EL (cell line): ENCODE measurements at places on chromosomes 3 and 15.

GRCh38 chr3:195072916-195073564 lies 197.9 kb downstream of the XXYLT1 start:
- no peak for DNase-seq

DNA sequence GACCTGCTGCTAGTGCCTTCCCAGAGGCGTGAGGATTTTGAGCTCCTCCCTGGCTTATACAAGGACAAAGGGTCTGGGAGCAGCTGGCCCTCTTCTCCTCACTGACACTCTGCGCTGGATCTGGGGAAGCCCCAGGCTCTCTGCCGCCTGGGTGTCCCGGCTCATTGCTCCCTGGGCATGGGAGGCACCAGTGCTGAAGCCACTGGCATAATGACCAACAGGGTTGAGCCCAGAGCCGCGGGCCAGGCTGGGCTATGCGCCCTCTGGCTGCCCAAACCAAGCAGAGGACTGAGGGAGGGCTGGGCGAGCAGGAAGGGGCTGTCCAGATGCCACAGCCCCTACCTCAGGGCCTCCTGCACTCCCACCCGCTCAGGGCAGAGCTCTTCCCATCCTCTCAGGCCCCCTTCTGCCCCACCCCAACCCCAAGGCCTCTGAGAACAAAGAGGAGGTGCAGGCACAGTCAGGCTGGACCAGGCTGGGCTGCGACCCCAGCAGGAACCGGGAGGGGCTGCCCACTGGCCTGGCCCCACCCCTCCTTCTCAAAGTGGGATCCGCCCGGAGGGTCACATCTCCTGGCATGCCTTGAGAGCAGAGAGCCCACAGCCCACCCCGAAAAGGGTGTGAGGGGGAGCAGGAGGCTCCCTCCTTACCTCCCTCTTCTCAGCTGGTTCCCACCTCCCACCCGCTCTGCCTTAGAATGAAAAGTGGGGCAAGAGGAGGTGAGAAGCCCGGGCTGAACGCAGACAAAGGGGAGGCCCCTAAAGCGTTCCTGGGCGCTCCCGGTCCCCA lies 1.6 kb downstream of the LINGO1 start:
- DNase-seq = no peak

GRCh38 chr15:74220475-74221248 lies 15.5 kb upstream of the CCDC33 start:
- DNase-seq = no peak

DNA sequence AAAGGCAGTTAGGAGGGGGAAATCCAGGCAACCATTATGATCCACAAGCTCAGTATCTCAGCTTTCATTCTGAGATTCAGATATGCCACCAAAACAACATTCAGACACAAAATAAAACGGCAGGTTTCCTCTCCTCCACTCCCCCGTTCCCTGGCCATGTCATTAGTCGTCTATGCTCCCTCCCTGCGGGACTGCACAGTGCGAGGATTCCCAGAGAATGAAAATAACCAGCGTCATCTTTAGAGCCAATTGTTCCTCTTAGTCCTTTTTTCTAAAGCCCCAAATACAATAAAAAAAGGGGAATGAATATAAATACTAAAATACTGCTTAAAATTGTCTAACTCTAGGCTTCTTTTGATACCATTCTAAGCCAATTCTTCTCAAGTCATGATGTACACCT lies 7.8 kb upstream of the SLCO3A1 start:
- no peak for DNase-seq

DNA sequence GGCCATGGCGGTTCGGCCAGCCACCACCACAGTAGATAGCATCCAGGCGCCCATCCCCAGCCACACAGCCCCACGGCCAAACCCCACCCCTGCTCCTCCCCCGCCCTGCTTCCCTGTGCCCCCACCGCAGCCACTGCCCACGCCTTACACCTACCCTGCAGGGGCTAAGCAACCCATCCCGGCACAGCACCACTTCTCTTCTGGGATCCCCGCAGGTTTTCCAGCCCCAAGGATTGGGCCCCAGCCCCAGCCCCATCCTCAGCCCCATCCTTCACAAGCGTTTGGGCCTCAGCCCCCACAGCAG lies 29.5 kb downstream of the PTPN23 start:
- no peak for DNase-seq

GRCh38 chr3:114827495-114827894 lies 319.6 kb downstream of the ZBTB20 start:
- DNase-seq = peak; percentile 30

- DNase-seq = no peak
Measured at GRCh38 chr3:121517953-121518655, 27.7 kb downstream of the POLQ start.

DNA sequence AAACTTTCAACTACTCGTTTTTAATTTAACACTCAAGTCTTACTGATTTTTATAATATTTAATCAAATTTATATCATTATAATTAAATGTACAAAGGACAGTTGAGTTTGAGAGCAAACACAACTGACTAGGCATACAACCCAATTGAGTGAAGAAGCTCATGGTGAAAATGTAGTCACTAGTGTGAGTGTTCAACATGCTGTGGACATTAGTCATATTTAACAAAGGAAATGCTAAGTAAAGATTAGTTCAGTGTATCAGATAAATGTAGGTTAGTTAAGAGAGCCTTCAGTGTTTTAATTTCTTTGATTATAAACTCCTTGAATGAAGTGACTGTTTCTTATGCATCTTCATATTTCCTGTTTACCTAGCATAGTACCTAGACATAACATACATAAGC lies 444.2 kb upstream of the GOLIM4 start:
- no peak for DNase-seq

DNA sequence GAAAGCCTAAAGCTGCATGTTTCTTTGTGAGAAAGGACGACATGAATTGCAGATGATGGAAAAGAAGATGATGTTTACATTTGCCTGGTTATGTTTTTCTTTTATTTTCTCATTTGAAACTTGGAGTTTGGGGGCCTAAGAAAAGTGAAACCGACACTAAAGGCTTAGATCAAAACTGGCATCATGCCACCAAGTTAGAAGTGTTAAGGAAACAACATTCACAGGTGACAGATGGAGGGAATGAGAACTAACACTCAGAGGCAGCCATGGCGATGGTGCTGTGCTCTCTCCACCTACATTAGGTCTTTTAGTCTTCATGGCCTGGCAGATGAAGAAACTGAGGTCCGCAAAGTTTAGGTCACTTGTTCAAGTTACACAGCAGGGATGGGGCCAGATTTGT lies 923.6 kb downstream of the TUSC7 start:
- no peak for DNase-seq

DNA sequence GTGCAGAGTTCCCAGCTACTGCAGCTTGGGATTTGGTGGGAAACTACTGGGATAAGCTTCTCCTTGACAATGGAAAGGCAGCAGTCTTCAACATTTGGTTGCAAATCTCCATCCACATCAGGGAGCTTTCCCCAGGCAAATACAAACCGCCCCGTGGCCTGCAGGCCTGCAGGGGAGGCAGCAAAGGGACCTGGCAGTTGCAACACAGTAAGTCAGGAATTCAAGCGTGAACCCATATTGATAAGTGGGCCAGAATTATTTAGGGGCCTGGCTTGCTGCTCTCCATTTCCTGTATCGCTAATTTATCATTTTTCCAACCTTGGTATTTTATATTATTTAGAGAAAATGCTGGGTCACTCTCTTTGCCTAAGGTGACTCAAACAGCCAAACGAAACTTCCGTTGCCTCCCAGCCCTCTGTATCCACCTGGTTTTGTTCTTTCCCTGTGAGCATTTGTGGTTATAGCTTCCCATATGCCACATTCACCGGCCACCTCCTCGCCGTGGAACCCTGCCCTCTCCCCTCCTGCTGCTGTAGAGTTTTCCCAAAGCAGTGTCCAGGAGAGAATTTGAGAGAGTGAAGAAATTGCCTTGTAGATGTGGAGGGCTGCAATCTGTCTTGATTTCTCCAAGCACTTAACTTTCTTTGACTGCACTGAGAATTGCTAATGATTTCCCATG lies 34.8 kb downstream of the B3GALNT1 start:
- no peak for DNase-seq

DNA sequence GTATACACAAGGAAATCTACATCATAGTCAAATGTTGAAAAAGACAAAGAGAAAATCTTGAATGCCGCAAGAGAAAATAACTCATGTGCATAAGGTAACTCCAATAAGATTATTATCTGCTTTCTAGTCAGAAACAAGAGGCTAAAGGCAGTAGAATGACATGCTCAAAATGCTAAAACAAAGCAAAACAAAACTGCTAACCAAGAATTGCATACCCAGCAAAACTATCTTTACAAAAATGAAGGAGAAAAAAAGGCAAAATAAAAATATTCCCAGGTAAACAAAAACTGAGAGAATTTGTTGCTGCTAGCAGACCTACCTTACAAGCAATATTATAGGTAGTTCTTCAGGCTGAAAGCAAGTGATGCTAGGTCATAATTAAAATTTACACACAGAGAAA lies 76.4 kb upstream of the TMEM158 start:
- DNase-seq = no peak

GRCh38 chr3:182516597-182517336 lies 276.5 kb upstream of the ATP11B start:
- no peak for DNase-seq

DNA sequence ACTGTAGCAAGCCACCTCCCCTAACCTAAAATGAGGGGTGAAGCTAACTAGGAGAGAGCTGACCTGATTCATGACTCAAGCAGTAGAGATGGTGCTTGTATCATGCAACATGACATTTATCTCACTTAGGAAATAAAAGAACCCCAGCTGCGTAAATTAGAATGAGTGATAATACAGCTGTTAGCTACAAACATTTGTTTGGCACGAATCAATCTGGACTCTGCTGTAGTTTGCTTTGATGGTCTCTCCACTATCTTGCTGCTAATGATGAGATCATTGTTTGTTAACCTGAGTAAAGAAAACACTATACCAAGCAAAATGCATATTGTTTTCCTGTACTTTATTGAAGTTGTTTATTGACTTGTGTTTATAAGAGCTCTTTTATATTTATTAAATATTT lies 92.6 kb downstream of the ALDH1A2 start:
- no peak for DNase-seq

- DNase-seq = no peak
Measured at GRCh38 chr3:58497097-58497496, 5.2 kb downstream of the KCTD6 start.

DNA sequence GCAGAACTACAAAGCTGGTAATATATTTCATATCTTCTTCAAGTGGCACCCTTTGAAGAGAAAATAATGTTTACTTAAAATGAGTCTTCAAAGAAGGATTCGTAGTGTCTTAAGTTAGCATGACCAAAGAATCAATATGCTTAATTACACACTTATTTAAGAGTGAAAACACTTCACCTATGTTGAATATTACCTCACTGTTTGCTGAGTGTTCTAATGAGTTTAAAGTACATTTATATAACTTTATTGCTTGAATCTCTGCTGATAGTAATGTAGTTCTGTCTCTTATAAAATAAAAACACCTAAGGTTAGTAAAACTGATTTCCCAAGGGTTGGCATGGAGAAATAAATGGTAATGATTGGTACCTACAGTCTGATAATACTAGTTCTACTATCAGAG lies 143.3 kb upstream of the SLC2A2 start:
- no peak for DNase-seq

GRCh38 chr3:9291821-9292410 lies 42.5 kb upstream of the SRGAP3 start:
- DNase-seq = no peak

DNA sequence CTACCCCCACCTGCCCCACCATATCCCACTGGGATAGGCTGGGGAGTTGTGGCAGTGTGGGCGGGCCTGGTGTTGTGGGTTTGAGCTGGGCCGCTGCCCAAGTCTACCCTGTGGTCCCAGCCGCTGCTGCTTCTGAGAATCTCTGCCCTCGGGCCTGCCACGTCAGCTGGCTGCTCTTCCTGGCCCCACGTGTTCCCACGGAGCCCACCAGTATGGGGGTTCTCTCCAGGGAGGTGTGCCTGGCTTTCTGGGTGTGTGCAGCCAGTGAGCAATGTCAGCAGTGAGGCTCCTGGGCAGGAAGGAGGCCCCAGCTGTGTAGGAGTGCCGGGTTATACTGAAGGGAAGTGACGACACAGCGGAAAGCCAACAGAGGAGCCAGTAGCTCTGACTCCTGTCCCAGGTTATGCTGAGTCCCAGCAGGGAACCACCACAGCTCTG lies 10.5 kb downstream of the GNAI2 start:
- DNase-seq = peak; percentile 99

DNA sequence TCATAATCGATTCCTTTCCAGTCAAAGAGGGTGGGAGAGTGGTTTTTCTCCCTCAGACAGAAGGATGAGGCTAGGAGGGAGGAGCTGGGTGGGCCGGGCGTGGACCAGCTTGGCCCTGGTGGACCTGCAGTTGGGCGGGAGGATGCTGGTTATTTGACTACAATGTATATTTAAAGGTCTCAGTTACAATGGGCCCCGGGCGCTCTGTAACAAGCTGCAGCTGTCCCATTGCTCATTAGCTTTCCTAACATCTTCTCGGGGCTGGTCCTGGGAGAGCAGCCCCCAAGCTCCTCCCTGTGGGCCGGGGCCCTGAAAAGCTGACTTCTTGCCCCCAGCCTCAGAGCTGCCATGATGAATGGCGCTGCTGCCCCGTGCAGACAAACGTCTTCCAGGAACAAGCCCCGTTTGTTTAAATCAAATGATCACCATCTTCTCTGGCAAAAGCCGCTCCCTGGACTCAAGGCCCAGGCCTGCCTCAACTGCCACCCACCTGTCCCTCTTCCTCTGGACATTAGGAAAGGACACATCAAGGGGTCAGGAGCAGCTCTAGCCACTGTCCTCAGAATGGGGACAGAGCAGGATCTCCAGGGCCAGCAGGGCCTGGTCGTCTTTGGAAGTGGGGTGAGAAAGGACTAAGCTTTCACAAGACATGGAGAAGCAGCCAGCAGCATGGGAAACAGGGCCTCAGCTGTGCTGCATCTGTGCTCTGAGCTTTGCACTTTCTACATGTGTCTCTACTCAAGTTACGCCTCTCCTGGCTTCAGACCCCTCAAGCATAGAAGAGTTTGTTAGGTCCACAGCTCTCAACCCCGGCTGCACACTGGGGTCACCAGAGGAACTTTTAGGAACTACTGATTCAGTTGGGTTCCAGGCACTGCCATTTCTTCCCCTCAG lies 38.6 kb downstream of the MAGEF1 start:
- no peak for DNase-seq

DNA sequence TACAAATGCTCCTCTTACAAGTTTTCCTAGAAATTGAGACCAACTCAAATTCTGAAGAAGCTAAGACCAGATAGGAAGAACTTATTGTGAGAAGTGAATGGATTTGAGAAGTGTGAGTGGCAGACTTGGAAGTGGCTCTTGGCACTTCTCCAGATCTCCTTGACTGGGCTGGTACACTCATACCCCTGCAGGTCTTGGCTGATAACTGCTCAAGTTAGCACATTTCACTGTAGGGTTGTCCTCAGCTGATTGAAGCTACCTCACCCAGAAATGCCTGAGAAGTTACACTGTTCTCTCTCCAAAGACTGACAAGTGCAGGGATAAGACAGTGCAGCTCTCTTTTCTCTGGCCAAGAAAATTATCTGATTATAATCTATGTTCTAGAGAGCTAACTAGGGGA lies 16.5 kb upstream of the CLDN1 start:
- peak; percentile 54 for DNase-seq

GRCh38 chr3:108091498-108092250 lies 843 bp upstream of the CD47 start:
- DNase-seq = no peak

- DNase-seq = no peak
Measured at GRCh38 chr3:57919987-57920386, 88.2 kb upstream of the FLNB start.
